T-helper 9 cell (primary cell): ENCODE measurements at places on chromosomes 4 and X.

- DNase-seq, result no peak
Observed at GRCh38 chr4:1403177-1403583, 3.1 kb downstream of the NKX1-1 start.

DNA sequence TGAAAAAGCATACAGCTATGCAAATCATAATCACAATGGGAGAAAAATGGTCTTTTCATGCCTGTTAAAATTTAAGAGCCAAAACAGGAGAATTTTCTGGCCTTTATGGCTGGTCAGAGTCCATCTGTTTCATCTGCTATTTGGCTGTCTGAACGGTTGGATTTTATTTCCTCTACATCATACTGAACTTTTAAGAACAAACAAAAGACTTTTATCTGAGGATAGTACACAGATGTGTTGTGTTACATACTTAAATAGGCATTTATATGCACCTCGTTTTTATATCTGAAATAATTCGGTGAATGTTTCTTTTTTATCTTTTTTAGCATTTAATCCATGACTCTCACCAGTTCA, 18.0 kb upstream of the WWC2 start:
- no peak for DNase-seq

DNA sequence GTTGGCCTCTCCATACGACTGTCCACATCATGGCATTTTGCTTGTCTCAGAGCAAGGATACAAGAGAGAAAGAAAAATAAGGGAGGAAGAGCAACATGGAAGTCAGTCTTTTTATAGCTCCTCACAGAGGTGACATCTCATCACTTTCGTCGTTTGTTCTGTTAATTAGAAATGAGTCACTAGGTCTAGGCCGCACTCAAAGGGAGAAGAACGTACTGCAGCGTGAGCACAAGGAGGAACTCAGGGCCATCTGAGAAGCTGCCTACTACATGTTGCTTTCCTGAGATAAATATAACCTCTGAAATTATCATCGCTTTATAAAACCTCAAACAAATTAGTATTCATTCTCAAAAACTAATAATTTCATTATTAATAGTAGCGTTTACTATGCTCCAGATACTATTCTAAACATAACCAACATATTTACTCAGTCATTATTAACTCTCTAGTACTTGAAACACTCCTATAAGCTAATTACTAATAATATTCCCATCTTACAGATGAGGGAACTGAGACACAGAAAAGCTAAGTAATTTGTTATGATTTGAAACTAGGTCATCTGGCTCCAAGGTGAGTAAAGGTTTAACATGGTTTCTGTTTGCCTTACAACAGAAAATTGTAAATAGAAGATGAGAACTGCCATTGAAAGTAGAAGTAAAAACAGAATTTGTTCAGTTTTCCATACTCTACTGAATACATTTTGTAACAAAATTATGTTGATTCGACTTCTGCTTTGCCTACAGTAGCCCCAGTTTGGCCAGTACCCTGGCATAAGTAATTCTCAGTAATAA, 213.2 kb upstream of the UGT8 start:
- no peak for DNase-seq

GRCh38 chr4:169278624-169279023, 7.9 kb upstream of the SH3RF1 start:
- DNase-seq, result no peak

DNA sequence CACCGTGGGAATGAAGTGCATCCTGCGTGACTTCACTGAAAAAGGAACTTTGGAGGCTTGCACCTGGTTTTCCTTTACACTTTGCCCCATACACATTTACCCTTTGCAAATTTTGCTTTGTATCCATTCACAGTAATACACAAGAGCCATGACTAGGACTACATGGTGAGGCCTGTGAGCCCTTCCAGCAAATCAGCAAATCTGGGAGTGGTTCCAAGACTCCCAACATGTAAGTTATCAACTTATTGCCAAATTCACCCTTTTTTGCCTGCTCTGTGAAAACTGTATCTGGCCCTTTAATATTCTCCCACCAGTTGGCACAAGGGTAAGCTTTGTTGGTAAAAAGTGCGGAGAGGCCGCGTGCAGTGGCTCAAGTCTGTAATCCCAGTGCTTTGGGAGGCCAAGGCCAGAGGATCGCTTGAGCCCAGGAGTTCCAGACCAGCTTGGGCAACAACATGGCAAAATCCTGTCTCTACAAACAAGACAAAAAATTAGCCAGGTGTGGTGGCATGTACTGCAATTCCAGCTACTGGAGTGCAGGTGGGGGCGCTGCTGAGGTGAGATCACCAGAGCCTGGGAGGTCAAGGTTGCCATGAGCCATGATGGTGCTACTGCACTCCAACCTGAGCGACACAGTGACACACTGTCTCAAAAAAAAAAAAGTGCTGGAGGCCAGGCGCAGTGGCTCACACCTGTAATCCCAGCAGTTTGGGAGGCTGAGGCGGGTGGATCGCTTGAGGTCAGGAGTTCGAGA, 5.0 kb downstream of the PRMT9 start:
- no peak for DNase-seq

GRCh38 chr4:186676531-186677161, 47.0 kb downstream of the FAT1 start:
- DNase-seq, result no peak
